ENCODE measurements at places on chromosomes 2 and 18. TPM values are rescaled to one million over a fixed set of nuclear protein-coding genes. Genes with fewer than 3 reads are reported as not detected.

- no peak for DNase-seq
These were observed 44.8 kb downstream of the ASAP2 start for GRCh38 chr2:9251154-9252001.

DNA sequence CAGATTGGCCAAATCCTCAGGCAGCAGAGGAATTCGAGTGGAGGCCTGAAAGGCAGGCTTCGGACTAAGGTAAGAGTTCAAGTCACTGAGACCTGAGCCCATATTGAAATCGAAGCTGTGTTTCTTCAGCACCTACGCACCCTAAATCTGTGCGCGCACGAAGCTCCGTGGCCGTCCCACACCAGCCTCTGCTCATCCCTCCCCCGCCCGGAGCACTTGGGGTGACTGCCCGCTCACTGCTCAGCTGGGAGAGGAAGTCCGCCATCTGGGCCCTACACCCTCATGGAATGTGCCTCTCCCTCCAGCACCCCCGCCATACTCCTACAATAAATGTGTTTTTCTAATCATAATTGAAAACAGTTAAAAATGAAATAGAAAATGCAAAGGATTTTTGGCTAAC, 734.5 kb downstream of the GALR1 start:
- no peak for DNase-seq

DNA sequence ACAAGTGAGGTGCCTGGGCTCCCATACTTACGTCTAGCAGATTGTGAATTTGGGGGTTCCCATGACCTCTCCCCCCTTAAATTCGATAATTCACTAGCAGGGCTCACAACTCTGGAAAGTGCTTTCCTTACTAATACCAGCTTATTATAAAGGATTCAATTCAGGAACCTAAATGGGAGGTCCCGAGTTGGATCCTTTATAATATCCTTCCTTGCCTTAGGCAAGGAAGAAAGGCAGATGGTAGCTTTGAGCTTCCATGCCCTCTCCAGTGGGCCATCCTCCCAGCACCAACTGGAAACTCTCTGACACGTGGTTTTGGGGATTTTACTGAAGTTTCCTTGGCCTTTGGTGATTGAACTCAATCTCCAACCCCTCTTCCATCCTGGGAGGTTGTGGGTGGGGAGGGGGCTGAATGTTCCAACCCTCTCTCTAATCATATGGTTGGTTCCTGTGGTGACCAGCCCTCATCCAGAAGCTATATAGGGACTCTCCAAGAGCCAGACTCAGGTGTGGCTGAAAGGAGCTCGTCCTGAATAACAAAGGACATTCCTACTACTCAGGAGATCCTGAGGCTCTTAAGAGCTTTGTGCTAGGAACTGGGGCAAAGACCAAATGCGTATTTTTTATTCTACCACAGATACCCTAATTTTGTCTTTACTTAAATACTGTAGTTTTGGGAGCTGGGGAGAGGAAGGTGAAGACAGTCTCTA, 62.2 kb downstream of the HAUS1 start:
- no peak for DNase-seq

DNA sequence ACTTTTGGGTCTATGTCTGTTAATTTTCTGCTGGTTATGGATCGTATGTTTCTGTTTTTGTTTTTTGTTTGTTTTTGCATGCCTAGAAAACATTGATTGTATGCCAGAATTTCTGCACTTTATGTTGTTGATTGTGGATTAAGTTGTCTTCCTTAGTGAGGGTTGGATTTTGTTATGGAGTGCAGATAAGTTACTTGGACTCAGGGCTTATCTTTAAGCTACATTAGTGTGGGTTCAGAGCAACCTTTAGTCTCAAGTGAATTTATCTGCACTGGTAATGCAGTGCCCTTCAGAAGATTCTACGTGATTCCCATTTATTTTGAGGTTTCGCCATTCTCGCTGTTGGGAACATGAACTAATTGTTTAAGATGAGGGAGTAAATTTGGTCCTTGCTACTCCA, 32.9 kb downstream of the UBR3 start:
- no peak for DNase-seq

DNA sequence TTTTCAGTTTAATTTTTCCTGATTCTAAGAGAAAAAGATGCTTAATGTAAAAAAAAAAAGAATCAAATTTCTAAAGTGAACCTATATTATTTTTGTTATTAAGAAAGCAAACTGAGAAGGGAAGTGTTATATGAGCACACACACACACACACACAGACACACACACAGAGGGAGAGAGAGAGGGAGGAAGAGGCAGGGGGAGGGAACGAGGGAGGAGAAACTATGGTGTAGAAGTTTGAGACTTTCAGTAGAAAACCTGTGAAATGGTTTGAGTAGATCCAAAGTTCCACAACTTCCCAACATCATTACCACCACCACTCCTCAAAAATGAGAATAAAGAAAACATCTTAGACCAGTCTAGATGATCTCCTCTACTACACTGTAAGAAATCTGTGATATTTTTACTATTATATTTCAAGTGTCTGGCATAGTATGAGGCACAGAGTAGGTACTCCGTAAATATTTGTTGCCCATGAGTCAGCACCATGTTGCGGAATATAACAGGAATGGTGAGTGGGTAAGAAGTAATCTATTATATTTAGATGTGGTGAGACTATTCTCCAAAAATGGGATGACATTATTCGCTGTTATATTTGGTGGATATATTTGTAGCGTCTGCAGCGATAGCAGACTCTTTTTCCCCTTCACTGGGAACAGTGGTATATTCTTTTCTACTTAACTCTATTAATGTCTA, 149.4 kb upstream of the DNMT3A start:
- DNase-seq = no peak

- peak; percentile 54 for DNase-seq
These were observed 81.5 kb downstream of the CHRNA1 start for GRCh38 chr2:174682578-174683391.

DNA sequence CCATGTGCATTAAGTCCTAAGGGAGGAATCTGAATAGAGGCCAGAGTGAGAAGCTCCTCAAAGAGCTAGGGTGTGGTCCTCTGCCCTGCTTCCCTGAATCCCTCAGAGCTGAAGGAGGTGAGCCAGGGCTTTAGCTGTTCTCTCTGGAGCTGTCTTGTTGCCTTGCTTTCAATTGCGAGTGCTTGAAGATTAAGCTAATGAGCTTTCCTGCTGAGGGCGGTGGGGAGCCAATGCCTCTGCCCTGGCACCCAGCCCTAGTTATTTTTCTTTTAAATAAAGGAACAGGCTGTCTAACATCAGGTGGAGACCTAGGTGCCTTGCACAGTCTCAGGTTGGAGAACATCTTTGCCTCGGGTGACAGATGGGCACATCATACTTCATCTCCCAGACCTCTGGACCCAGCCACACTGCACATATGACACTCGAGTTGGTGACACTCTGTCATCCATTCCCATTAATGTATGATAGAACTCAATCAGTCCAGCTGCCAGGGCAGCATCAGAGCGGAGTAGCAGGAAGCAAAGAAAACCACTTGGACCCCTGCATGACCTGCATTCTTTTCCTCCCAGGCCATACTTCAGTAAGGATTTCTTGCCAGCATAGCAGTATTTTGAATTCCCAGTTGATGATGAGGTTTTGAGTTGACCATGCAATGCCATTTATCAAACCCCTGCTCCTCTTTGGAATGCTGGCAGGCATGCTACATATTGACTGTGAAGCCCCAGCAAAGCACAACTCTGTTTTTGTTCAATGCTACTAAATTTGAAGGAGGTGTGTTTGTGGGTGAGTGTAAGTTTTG, 292.7 kb downstream of the RNF144A start:
- no peak for DNase-seq

DNA sequence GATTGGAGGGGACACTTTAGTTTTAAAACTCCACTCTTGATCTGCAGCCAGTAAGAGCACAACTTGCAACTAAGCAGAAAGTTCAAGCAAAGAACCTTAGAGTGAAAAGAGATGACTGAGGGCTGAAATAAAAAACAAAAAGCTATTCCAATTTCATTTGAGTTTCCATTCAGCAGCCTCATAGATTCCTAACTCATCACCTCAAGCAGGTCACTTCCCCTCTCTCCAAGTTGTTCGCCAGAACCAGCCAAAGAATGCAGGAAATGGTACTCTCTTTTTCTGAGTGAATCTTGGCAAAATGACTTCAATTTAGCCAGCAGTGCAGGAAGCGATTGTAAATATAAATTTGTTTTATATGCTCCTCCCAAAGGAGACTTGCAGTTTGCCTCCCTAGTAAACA, 213.3 kb downstream of the SETBP1 start:
- no peak for DNase-seq

GRCh38 chr2:64054161-64054915, 35.1 kb upstream of the VPS54 start:
- no peak for DNase-seq

DNA sequence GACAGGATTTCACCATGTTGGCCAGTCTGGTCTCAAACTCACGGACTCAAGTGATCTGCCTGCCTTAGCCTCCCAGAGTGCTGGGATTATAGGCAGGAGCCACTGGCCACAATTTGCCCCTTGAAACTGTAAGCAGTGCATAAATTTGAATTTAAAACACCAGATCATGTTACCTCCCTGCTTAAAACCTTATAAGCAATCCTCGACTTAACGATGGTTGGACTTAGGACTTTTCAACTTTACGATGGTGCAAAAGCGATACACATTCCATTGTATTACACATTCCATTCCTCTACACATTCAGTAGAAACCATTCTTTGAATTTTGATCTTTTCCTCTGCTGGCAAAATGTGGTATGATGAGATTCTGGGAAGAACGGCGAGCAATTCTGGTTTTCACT, 23.2 kb upstream of the EFR3B start:
- DNase-seq = no peak

GRCh38 chr2:226079196-226079595, 679.7 kb downstream of the NYAP2 start:
- DNase-seq = no peak

Gene ACYP2
- total RNA-seq = 5.1 TPM

Gene DAPL1
- not detected for total RNA-seq

Gene AFG3L2
- total RNA-seq = 93.5 TPM

Gene MC4R
- total RNA-seq = not detected

All from activated T-cell treated with anti-CD3 and anti-CD28 coated beads, Interleukin-2, amount 50 U/mL, for 4 hours (primary cell).